Hypothalamus (tissue), 51 donors: ENCODE measurements at places on chromosomes 13 and 19.

- no peak for DNase-seq
These were observed 22.2 kb downstream of the ZNF175 start for GRCh38 chr19:51593138-51593890.

- no peak for DNase-seq
These were observed 26.5 kb downstream of the COMP start for GRCh38 chr19:18764591-18765051.

GRCh38 chr13:45411221-45411620, 7.0 kb downstream of the SLC25A30 start:
- DNase-seq = no peak

DNA sequence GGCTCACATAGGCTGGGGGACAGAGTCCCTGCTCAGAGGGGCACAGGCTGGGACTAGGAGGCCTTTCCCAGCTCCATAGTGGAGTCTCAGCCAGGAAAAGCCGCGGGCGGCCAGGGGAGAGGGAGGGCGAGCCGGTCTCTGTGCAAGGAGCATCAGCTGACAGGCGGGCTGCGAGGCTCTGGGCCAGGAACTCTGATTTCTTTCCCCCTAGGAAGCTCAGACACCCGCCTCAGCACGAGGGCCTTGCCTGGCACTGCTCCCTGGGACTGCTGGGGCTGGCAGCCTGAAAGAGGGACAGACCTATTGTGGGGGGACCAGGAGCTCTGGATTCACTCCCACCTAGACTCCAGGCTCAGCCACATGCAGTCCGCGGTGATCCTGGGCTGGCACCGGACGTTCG, 2.2 kb upstream of the PLK5 start:
- no peak for DNase-seq
